ENCODE measurements at places on chromosomes 7 and 10.

GRCh38 chr7:121936951-121937623, 64.1 kb downstream of the PTPRZ1 start:
- DNase-seq: no peak

DNA sequence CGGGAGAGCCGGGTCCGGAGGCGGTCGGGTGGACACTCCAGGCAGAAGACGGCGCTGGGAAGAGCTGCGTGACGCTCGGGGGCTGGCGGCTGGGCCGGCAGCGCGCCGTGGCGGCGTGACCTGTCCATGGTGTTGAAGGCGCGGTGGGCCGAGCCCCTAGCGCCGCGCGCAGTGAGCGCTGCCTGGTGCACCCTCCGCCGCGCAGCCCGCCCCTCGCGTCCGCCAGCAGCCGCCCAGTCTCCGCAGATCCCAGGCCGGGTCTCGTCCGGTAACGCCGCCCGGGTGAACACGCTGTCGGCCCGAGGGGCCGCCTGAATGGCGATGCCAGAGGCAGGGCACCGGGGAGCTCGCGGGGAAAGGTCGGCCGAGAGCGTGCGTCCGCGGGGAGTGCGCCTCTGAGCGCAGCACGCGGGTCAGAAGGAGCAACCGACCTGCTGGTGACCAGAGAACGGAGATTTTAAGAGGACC, 657 bp upstream of the TMEM178B start:
- DNase-seq: no peak

DNA sequence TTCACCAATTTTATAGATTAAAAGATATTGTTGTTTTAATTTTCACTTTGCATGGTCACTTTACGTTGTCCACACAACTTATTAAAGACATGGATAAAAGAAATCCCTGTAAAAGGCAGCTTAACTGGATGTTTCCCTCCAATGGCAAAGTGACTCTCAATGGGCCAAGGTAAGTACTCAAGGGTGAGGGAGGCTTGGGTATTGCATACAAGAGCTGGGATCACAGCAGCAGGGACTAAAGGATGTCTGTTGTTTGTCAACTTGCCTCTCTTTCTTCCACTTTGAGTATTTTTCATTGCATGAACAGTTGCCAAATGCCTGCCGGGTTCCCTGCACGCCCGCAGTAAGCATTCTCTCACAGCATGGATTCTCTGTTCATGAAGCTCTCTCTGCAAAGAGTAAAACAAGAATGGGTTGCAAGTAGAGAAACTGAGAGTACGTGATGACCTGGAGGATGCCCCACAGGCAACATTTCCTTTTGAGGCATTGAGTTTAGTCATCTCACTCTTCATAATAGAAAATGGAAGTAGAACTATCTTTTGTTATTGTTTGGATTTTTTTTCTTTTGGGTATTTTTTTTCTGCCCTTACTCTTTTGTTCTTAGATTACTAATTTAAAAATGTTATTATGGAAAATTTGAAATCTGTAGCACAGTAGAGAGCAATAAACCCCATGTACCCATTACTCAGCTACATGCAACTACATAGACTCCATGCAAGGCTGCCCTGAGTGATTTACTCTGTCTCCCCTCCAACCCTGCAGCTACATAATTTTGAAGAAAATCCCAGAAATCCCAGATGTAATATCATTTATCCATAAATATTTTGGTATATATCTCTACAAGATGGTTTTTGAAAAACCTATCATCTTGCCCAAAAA, 26.3 kb downstream of the GPR141 start:
- no peak for DNase-seq

GRCh38 chr7:5207131-5207530, 17.1 kb downstream of the WIPI2 start:
- DNase-seq: no peak

GRCh38 chr7:112018305-112019030, 187.7 kb downstream of the DOCK4 start:
- no peak for DNase-seq

DNA sequence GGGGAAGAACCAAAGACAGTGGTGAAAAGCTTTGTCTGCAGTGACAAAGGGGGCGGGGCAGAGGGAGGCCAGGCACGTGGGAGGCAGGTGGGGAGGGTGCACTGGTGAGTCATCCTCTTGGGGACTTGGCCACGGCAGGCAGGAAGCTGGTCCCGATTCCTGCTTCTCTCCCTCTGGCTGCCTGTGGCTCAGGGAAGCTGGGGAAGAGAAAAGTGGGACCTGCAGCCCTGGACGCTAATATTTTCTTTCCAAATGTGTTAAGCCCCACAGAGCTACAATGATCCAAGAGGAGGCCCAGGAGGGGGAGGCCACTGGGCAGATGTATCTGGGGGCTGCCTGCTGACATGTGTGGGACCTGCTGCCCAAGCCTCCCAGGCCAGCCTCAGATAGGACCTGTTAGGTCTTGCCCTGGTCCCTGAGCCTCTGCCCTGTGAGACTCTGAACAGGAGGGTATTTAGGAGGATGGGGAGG, 231.8 kb downstream of the KCNMA1 start:
- no peak for DNase-seq

GRCh38 chr10:77251297-77252013, 386.2 kb downstream of the KCNMA1 start:
- DNase-seq: no peak

GRCh38 chr10:20105931-20106330, 289.7 kb downstream of the PLXDC2 start:
- no peak for DNase-seq

DNA sequence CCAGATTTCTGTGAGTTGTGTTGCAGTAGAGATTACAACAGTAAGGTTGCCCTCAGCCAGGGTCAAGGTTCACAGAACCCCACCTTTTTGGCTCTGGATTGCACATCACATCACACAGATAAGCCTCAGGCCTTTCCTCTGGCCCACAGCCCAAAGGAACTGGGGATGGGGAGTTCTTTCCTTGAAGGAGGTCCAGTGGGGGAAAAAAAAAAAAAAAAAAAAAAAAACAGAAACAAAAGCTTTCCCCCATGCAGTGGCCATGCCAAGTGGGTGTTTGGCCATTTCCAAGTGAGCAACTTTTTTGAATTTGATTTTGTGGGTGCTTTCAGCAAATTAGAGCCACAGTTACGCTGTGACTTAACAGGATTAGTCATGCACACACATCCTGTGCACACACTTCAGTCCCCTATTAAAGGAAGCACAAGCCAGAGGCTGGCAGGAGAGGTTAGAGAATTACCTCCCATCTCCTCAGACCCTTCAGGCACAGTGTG, 79.3 kb upstream of the NANOS1 start:
- DNase-seq: no peak

- DNase-seq: no peak
These were observed 47.0 kb downstream of the TBATA start for GRCh38 chr10:70738006-70738760.

GRCh38 chr10:86803156-86803555, 46.7 kb downstream of the BMPR1A start:
- DNase-seq: no peak

GRCh38 chr10:2326411-2326810, 589.1 kb upstream of the ADARB2 start:
- no peak for DNase-seq

- no peak for DNase-seq
These were observed 126.4 kb downstream of the RNLS start for GRCh38 chr10:88456730-88457129.

DNA sequence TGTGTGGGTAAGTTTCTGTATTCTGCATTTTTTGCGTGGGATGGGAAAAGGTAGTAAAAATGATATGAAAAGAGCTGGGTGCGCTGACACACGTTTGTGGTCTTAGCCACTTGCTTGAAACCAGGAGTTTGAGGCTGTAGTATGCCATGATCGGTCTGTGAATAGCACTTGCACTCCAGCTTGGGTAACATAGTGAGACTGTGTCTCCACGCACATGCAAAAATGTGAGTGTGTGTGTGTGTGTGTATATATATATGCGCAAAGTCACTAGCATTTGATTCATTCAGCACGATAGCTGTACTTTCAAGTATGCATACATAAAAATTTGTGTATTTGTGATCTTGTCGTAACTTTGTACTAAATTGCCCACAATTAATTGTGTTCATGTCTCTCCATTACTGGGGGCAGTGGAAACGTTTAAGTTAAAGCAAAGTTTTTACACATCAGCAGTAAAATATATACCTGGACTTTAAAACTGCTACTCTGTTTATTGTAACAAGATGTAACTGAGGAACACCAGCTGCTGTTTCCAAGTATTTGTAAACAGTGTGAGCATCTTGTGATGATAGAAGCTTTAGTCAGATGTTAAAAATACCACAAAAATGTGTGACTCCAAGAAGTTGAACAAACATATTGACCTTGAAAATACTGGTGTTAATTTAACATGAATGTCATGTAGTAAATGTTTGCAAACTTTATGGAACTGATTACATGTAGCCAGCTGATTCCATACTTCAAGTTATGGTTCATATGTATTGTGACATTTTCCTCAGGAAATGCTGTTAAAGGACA, 1.6 kb downstream of the ZRANB1 start:
- no peak for DNase-seq

GRCh38 chr10:98533746-98534445, 87.2 kb upstream of the HPS1 start:
- DNase-seq: no peak

- no peak for DNase-seq
These were observed 142.8 kb upstream of the SEMA3A start for GRCh38 chr7:84337429-84337828.

DNA sequence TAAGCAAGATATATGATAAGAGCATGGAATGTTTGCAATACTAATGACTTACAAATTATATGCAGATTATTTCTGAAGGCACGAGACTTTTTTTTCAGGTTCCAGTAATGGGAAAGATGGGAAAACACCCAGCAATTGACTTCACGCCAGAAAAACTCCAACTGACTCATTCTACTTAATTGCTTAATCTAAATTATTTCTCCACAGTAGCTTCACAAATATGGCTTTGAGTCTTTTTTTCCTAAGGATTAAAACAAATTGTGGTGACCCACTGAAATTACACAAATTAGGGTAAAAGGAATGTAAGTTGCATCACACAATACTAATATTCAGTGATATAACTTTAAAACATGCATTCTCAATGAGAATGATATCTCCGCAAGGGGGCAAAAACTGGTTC, 138.7 kb downstream of the GNAI1 start:
- no peak for DNase-seq

GRCh38 chr10:3433988-3434387, 261.4 kb upstream of the PITRM1 start:
- DNase-seq: no peak

- no peak for DNase-seq
These were observed 287.0 kb downstream of the DOCK4 start for GRCh38 chr7:111919164-111919563.

DNA sequence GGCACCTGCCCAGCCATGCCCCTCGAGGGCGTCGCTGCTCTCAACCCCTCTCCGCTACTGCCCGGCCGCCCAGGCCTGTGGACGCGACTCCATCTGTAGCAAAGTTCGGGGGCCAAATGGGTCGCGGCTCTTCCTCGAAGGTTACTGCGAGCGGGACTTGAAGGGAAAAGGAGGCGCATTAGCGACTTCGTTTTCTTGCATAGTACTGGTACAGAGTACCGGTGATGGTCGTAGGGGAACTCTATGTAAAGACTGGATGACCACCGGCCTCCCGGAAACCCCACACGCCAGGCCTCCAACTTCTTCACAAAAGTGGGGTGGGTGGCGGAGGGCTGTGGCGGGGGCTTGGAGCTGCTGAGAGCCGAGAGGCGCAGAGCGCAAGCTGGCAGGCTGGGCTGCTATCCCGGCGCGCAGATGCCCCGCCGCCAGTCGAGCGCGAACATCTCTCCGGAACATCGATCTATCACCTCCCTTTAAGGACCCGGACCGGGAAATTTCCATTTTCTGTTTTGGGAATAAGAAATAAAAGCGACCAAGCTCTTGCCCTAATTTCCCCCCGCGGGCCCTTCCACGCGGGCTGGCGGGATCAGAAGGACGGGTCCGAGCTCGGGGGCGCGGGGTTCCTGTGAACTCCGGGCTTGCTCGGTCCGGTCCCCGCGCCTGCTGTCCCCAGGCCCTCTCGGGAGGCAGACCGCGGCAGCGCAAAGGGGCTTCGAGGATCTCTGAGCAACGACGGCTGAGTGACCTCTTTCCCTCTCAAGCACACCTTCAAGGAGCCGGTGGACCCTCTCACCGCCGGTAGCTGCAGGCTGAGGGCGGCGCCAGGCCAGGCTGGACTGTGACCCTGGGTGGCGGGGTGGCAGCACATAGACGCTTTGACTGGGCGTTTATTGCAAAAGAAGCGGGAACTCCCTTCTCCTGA, 12.2 kb upstream of the FEZF1 start:
- no peak for DNase-seq

GRCh38 chr7:100007887-100008286, 7.5 kb upstream of the ZKSCAN1 start:
- no peak for DNase-seq

GRCh38 chr7:132450188-132450587, 126.1 kb downstream of the PLXNA4 start:
- DNase-seq: no peak

GRCh38 chr10:114682121-114682520, 24.0 kb upstream of the ABLIM1 start:
- no peak for DNase-seq

DNA sequence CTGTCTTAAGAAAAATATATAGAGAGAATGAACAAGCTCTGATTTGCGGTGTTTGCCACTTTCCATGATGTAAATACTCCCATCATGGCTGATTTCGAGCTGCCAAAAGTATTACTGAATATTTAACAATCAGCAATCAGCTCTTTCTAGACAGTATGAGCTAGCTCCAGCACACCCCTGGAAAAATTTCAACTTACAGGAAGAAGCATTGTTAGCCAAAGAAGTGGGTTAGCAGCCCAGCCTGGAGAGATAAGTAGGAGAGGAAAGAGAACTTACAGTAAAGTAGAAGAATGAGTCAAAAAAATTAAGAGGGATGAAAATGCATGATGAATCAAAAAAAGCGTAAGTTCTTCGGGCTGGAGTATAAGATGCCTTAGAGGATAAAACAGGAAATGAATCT, 60.6 kb upstream of the ANK3 start:
- DNase-seq: no peak

DNA sequence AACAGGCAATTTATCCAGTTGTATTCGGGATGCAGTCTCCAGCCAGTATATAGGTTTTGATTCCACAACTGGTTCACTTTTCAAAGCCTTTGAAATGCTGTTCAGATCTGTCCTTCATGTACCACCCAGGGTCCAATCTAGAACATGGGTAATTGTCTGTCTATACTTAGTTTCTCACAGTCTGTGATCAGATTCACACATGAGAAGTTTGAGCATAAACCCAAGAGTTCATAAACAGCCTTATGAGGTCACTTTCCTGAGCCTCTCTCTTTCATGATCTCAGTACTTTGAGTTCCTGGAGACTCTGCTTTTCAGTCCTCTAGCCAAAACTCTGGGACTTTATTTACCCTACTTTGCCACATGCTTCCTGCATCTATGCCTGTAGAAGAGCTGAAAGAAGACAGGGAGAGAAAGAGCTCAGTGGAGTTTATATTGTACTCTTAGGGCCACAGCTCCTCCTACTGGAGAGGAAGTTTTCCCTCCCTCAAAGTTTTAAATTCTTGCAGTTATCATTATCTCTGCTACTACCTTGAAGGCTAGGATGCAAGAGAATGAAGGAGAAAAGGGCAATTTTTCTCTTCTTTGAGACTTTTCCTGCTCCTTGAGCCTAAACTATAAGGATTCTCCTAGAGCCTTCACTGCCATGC, 172.0 kb downstream of the ZEB1 start:
- DNase-seq: no peak

GRCh38 chr7:130938661-130939060, 204.7 kb upstream of the KLF14 start:
- no peak for DNase-seq

GRCh38 chr7:135620980-135621850, 41.1 kb upstream of the STMP1 start:
- DNase-seq: no peak

Data from cortex of kidney (tissue), 1 donor.